NCI-H2081 (cell line): ENCODE measurements at places on chromosomes 12 and 14.

DNA sequence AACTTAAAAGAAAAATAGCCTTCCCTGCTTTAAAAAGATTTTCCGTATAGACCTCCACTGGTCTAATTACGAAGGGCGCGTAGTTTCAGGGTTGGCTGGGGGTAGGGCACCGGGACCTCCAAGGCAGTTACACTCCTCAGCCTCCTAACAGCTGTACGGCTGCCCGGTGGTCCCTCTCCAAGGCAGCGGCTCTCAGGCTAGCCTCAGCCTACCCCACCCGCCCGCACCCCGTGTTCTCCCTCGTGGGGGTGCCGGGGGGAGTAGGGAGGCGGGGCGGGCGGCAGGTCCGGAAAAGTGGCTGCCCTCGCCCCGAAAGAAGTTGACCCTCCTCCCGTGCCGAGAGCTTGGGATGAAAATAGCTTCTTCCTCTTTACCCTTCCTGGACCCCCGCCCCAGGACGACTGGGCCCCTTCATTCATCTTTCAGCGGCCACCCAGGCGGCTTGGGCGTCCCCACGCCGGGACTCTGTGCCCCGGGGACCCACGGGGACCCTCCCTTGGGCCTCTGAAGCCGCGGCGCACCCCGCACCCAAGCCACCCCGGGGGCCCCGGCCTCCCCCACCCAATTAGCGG is 991 bp upstream of the RCOR1 start:
- no peak for DNase-seq

DNA sequence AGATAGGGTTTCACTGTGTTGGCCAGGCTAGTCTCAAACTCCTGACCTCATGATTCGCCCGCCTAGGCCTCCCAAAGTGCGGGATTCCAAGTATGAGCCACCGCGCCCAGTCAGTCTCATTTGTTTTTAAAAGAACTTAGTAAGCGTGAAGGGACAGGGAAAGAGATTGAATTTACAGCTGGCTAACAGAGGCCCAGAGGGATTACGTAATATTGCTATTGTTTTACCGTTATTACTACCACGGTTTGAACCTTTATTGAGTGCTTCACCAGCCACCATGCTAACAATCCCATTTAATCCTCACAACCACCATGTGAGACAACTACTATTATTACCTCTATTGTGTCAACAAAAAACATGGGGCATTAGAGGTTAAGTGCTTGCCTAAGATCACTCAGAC is 26.7 kb upstream of the BLTP3B start:
- no peak for DNase-seq

DNA sequence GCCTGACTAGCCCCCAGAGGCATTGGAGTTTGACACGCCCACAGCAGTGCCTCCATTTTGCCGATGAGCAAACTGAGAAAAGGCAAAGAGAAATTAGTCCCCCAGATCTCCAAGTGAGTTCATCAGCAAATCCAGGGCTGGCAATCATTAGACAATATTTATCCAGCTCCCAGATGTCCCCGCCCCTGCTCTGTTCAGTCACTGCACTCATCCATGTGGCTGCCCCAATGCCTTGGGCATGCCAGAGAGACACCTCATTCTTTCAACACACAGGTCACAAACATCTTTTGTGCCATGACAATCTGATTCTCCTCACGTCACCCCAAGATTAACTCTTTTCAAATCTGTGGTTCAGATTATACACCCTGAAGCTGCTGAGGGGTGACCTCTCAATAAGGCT is 43.5 kb downstream of the DPF3 start:
- DNase-seq, result no peak

DNA sequence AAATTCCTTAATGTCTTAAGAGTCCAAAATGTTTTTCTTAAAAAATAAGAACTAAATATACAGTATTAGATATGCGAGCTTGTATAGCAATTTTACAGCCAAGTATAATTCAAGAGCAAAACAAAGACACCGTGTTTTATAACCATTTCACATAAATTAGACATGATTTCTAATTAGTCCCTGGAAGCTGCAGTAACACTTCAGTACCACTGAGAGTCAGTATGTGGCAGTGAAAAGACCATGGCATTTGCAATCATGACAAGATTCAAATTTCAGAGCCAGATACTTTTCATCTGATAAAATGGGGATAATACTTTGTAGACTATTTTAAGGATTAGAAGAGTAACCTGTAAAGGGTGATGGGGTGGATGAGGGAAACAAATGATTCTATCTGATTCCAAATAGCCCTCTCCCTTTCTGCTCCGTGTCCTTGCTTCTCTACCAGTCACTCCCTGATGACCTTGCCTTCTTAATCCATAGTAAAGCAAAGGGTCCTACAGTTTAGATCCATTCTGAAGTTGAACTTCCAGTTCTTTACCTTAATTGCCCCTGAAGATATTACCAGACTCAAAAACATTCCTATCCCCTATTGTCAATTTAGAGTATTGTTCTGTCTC is 145.4 kb upstream of the ABCD2 start:
- peak; percentile 41 for DNase-seq

- peak; percentile 22 for DNase-seq
Observed at GRCh38 chr12:91460469-91460868, 277.9 kb upstream of the DCN start.

DNA sequence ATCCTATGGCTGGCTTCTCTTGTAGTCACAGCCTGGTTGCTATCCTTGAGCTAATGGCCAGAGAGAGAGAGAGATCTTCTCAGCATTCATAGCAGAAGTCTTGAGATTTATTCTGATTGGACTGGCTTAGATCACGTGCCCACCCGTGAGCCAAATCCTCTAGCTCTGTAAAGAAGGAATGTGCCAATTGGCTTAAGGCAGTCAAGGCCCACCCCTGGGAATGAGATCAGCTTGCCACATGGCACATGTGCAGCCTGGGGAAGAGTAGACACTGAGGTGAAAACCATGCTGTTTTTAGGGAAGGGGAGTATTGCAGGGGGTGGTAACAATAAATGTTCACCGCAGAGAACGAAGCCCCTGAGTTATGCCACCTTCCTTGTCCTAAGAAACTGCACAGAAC is 36.3 kb downstream of the PLEKHG7 start:
- DNase-seq, result no peak

- no peak for DNase-seq
Observed at GRCh38 chr12:97275256-97275655, 187.3 kb upstream of the RMST start.

DNA sequence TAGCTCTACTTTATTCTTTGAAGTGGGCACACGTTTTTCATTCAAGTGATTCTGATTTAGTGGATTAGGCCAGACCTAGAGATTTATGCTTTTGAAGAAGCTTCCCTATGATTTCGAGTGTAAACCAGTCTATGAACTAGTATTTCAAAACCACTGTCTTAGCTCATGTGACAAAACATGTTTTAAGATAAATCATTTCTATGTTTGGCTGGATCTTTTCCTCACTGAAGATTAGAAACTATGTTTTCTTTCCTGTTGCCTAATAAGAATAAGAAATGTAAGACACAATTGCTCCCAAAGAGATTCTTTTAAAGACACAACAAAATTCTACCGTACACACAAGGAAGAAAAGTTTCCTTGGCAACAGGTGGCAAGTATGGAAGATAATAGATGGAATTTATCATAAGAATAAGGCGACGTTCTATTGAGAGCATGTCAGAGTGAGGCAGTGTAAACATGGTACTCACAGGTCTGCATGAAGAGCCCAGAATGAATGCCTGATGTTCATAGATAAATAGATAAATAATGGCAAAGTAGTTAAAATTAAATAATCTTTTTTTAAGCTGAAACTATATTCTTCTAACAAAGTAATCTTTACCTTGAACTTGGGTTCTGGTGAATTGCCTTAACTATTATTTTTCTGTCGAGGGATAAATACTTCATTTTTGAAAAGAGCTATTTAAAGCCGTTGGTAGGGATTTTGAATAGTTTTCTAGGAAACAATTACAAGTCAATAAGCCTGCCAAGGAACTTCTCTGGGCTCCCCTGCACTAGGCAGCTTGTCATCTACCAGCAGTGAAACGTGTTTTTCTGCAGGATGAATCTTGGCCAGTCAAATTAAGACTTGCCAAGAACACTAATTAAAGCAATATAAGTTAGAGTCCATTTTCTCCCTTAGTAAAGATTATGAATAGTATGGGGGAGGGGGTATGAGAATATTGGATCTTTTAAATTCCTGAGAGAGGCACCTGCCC is 34.1 kb upstream of the C12orf75 start:
- no peak for DNase-seq

DNA sequence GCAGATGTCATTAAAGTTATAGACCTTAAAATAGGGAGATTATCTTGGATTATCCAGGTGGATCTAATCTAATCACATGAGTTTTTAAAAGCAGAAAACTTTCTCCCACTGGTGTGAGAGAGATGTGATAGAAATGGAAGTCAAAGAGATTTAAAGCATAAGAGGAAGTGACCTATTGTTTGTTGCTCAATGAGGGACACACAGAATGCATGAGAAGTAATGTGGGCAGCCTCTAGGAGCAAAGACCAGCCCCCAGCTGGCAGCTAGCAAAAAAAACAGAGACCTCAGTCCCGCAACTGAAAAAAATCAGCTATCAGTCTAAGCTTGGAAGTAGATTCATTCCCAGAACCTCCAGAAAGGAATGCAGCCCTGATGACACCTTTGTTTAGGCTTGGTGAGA is 24.6 kb upstream of the ANP32D start:
- no peak for DNase-seq

- DNase-seq, result peak; percentile 55
Observed at GRCh38 chr12:109393437-109394345, 46.0 kb downstream of the MYO1H start.

GRCh38 chr14:22564463-22564862 is 24.6 kb downstream of the DAD1 start:
- DNase-seq, result no peak

- DNase-seq, result no peak
Observed at GRCh38 chr14:21055432-21056117, 2.0 kb upstream of the RNASE8 start.

DNA sequence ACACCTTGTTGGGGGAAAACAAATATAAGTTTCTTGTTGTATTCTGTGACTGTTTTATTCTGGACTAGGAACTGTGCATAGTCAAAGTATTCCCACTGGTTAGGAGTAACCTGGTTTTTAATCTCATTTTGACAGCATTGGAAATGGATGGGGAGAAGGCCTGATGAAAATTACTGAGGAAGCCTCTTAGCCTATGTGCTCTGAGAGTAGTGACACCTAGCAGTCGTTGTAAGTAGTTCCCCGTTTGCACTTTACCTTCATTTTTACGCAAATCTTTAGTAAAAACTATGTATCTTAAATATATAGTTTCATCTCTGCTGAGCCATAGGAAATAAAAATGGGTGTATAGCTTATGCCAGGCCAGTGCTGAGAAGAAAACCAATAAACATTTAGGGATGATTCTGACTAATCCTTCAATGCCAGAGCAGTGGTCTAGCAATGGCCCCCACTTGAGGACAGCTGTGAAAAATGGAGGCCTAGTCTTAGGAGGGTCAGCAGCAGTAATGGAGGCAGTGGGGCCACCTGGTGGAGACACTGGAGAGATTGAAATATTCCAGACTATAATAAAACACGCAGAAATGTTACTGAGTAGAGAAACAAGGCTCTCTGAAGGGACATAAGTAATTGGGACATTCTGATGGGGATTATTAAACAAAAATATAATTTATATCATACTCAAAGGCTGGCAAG is 133.2 kb upstream of the NOVA1 start:
- DNase-seq, result peak; percentile 19

GRCh38 chr12:15545334-15545733 is 223.0 kb downstream of the PTPRO start:
- DNase-seq, result no peak

DNA sequence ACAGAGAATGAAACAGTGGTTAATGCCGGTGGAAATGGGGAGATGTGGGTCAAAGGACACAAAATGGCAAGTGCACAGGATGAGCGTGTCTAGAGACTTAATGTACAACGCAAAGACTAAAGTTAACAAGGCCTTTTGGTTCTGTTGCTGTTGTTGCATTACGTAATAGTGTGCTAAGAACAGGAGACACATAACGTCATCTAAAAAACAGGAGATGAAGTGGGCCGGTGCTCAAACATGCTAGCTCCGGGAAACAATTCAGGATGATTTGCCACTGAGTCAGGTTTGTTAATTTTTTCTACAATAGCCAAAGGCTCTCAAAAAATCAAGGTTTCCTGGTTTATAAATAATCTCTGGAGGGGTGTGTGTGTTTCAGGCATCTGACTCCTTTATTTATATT is 55.5 kb downstream of the ETV6 start:
- DNase-seq, result no peak

DNA sequence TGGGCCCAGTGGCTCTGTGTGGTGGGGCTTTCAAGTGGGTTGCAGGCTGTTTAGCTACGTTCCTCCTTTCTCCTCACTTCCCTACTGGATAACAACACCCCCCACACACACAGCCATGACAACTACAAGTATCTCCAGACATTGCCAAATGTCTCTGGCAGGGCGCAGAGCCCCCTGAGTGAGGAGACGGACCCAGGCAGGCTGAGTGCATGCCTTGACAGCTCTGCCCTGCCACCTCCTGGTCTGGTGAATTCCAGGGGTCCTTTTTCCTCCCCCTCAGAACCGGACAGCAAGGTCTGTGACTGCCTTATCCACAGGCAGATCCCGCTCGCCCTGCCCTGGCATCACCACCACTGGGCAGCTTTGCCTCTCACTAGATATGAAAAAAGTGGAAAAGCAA is 276.5 kb downstream of the TMEM132C start:
- no peak for DNase-seq

- DNase-seq, result no peak
Observed at GRCh38 chr14:31781578-31781977, 220.4 kb downstream of the NUBPL start.

DNA sequence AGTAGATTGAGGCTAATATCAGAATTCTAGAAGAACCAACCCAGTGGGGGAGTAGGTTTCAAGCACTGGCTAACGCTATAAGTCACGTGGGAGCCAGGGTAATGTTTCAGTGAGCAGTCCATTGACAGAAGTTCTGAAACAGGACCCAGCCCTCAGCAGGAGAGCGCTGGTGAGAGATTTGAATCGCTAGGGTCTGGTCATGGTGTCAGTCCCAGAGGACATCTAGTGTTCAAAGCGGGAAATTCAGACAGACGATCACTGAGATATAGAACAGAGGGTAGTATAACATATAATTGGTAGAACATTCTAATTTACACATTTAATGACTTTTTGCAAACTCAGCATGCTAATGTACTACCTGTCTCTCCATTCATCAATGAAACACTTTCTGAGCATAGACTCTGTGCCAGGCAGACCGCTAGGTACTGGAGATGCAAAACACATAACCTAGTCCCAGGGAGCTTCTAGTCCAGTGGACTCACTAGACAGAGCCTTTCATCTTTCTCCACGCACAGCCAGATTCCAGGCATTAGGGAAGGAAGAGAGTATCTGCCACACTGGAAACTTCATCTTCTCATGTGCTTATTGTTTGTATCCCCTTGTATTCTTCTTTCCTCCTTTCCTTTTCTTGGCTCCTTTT is 35.4 kb upstream of the RNASE3 start:
- no peak for DNase-seq
